Colonic mucosa (tissue), 4 donors: ENCODE measurements at places on chromosomes 2 and 18. TPM values are rescaled to one million over a fixed set of nuclear protein-coding genes. Genes with fewer than 3 reads are reported as not detected.

The IL36B gene
- total RNA-seq: not detected

- H3K27ac ChIP-seq: no peak overlapping the region
- DNase-seq: no peak
- H3K4me1 ChIP-seq: peaks cover 32% of the 10 kb centered on the region
- H3K4me3 ChIP-seq: no peak overlapping the region
Measured at GRCh38 chr2:113896791-113897190, 6.9 kb downstream of the ACTR3 start.

DNA sequence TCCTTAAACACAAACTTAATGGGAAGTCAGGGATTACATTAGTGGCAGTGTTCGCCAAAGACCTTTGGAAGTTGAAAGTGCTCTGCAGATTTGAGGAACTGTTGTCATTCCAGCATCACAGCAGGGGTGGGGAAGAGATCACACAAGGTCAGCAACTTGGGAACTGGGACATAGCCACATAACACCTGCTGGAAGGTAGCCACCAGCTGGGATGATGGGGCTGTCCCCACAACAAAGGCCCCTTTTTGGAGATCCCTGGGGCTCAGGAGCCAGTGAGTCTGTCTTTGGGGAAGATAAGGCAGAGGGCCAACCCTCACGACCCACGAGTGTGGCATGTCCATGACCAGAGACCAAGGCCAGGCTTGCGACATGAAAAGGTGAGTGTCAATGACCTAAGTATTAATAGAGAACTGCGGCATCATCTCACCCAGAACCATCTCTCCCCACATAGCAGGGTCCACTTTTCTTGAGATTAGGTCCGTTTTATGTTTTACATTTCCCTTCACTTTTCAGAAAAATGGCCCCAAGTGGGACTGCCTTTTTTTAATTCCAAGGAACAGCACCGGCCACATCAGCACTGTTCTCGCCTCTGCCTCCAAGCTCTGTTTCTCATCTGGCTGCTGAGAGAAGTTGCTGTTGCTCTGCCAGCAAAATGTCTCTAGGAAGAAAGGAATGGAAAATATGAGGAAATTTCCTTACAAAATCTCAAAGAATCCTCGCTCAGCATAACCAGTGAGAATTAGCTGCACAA lies 106.9 kb downstream of the GFPT1 start:
- no peak overlapping the region for H3K27ac ChIP-seq
- H3K27me3 ChIP-seq: no peaks in the 10 kb centered on the region
- H3K36me3 ChIP-seq: no peaks in the 10 kb centered on the region

DNA sequence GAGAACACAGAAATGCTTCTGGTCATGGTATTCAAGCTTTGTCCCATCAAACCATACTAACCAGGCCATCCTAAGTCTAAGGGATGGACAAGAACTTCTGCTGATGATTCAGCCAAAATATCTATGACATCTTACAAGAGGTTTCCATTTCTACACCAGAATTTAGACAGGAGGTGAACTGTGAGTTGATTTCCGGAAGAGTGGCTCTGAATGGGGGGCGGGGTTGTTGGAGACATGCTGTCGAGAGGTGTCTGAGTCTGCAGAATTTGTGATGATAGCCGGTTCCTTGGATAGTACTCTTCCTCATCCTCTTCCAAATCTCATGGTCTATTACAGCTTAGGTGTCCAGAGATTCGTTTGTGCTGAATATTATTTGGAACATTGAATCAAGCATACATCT lies 408.7 kb upstream of the TCF4 start:
- no peaks in the 10 kb centered on the region for H3K27me3 ChIP-seq
- no peak for DNase-seq
- H3K27ac ChIP-seq: no peak overlapping the region
- H3K4me3 ChIP-seq: no peak overlapping the region
- H3K36me3 ChIP-seq: no peaks in the 10 kb centered on the region

DNA sequence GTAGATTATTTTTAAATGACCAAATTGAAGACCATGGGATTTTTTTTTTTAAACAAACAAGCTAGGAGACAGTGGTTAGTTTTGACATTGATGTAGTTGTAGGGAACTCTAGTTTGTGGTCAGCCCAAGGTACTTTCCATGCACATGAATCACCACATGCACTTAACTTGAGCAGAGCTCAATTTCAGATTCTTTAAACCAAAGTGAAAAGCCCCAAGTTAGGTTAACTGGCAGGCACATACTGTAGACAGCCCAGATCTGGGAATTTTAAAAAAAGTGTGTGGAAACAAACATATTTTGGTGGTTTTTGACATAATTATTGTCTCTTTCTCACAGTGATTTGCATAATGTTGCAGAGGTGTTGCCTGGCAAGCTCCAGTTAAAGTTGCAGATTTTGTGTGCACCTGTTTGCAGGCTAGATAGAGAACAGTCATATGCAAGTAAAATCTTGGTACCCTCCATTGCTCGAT lies 88.4 kb downstream of the BCL2L11 start:
- no peaks in the 10 kb centered on the region for H3K27me3 ChIP-seq
- H3K4me3 ChIP-seq: no peak overlapping the region
- H3K36me3 ChIP-seq: no peaks in the 10 kb centered on the region
- no peak for DNase-seq

The MDH1B gene
- total RNA-seq: 0.37 TPM

DNA sequence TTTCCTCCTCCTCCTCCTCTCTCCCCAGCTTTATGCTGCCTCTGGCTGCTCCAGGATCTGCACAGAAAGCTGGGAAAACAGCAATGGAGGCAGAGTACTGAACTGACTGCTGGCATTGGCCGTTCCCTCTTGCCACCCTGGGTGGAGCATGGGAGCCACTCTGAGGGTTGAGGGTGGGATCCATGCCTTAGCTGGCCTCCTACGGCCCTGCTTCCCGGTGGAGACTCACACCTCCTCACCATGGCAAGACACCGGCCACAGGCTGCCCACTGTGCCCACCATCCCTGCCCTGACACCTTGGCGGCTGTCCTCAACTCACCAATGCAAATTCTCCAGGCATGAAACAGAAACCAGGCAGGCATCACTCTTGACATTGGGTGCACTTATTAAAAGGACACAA lies 832.3 kb upstream of the ID2 start:
- DNase-seq: no peak
- no peaks in the 10 kb centered on the region for H3K4me1 ChIP-seq
- H3K27ac ChIP-seq: no peak overlapping the region
- H3K36me3 ChIP-seq: no peaks in the 10 kb centered on the region
- no peak overlapping the region for H3K4me3 ChIP-seq

DNA sequence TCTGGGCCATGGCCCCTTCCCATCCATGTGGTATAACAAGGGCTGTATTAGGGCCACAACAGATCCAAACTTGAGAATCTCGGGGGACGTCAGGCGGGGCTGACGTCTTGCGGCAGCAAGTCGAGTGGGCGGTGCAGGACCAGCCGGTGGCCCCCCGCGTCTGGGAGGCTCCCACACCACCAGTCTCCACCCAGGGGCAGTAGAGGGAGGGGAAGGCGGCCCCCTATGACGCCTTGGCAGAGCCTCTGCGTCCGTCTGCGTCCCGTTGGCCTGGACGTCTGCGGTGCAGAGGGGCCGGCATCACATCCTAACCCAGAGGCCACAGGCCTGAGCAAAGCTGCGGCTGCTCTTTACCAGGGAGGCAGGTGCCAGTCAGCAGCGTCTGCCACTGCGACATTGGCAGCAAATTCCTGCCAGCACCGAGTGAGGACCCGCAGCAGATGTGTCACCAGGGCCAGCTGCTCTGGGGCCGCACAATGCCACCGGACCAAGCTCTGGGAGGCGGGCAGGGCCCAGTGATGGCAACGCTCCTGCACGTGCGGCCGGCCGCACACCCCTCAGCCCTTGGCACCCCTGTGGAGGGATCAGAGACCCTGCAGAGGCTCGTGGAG lies 73.8 kb downstream of the KCNG2 start:
- H3K36me3 ChIP-seq: no peaks in the 10 kb centered on the region
- no peak overlapping the region for H3K4me3 ChIP-seq
- no peak for DNase-seq
- no peaks in the 10 kb centered on the region for H3K4me1 ChIP-seq

GRCh38 chr2:232898592-232899543 lies 28.8 kb downstream of the SNORC start:
- no peaks in the 10 kb centered on the region for H3K36me3 ChIP-seq
- H3K27me3 ChIP-seq: no peaks in the 10 kb centered on the region
- DNase-seq: no peak
- H3K27ac ChIP-seq: no peak overlapping the region
- no peak overlapping the region for H3K4me3 ChIP-seq

GRCh38 chr2:62099523-62100175 lies 96.3 kb upstream of the B3GNT2 start:
- no peaks in the 10 kb centered on the region for H3K27me3 ChIP-seq
- DNase-seq: no peak
- H3K4me3 ChIP-seq: no peak overlapping the region
- H3K36me3 ChIP-seq: no peaks in the 10 kb centered on the region
- no peaks in the 10 kb centered on the region for H3K4me1 ChIP-seq

DNA sequence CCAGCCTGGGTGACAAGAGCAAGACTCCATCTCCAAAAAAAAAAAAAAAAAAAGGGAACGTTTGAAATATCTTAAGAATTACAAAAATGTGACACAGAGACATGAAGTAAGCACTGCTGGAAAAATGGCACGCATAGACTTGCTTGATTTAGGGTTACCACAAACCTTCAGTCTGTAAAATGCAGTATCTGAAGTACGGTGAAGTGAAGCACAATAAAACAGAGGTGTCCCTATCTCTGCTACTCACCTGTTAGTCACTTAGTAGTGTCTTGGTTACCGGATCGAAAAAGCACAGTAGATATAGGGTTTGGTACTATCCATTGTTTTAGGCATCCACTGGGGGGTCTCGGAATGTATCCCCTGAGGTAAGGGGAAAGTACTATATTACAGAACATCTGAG lies 11.6 kb upstream of the GREB1L start:
- no peaks in the 10 kb centered on the region for H3K36me3 ChIP-seq
- H3K27me3 ChIP-seq: no peaks in the 10 kb centered on the region
- no peak overlapping the region for H3K4me3 ChIP-seq

DNA sequence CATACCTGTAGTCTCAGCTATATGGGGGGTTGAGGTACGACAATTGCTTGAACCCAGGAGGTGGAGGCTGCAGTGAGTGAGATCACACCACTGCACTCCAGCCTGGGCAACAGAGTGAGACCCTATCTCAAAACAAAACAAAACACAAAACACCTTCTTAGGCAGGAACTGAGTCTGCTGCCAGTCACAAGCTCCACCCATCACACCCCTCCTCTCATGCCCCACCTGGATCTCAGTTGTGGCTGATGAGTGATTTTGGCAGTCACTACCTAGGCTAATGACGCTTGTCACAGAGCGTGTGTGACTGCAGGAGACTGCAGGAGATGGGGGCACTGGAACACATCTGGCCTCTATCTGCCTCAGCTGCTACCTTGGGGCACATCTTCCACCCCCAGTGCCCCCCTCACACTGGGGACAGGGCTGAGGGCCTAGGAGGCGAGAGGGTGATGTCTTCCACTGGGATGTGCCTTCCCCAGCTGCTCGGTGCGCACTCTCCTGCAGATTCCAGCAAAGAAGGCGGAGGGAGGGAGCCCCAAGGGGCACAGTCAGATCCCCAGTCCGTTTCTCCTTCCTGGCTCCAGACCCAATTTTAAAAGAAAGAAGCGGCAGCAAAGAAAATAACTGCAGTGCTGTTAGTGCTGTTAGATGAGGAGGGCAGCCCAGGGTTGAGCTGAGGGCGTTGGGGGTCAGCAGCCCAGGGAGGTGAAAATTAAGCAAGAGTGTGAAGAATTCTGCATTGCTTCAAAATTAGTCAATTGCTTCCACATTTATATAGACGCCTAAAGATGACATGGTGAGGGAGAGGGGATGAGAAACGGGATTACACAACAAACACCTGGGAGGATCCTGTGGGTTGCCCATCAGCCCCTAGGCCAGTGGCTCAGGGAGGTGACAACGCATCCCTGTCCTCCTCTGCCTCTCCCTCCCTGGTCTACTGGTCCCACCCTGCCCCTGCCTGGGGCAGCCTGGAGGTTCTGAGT lies 143.6 kb upstream of the HAAO start:
- no peaks in the 10 kb centered on the region for H3K36me3 ChIP-seq
- H3K4me3 ChIP-seq: no peak overlapping the region
- no peak overlapping the region for H3K27ac ChIP-seq
- peaks cover 12% of the 10 kb centered on the region for H3K4me1 ChIP-seq
- no peak for DNase-seq

DNA sequence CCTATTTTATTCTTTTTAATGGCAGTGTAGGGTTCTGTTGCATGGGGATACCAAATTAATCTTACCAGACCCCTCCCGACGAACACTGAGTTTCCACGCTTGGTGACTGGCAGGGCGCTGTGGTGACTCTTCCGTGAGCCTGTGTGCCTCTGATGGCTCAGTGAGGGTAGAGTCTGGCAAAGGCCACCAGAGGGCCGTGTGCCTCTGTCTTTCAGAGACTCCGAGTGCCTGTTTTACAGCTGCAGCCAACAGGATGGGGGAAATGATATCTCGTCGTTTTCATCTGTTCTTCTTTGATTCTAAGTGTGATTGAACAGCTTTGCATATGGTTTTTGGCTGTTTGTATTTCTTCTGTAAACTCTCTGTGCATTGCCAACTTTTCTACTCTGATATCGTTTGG lies 99.8 kb downstream of the ZNF236 start:
- no peaks in the 10 kb centered on the region for H3K27me3 ChIP-seq
- H3K36me3 ChIP-seq: no peaks in the 10 kb centered on the region
- H3K4me1 ChIP-seq: no peaks in the 10 kb centered on the region
- DNase-seq: peak; percentile 59

DNA sequence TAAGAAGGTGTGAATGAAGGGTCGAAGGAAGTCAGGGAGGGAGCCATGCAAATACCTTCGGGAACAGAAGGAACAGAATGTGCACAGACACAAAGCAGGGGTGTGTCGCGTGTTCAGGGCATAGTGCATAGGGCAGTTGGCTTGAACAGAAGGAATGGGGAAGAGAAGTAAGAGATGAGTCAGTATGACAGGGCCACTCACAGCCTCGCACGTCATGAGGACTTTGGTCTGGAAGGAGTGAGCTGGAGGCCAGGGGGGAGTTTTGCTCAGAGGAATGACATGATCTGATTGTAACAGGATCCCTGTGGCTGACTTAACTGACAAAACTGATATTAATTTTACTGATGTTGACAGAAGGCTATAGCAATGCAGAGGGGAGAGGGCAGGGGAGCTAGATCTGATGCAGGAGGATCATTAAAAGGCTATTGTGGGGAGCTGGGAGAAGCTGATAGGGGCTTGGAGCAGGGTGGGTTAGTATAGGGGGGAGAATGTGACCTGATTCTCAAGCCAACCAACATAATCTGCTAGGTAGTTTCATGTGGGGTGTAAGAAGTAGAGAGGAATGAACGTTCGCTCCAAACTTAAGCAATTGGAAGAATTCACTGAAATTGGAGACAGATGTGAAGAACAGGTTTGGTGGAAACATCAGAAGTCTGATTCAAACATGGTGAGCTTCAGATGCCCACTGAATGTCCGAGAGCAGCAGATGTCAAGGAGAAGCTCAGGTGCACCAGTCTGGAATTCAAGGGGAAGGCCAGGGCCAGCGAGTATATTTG lies 60.4 kb upstream of the COPS8 start:
- H3K36me3 ChIP-seq: no peaks in the 10 kb centered on the region
- no peaks in the 10 kb centered on the region for H3K4me1 ChIP-seq
- H3K4me3 ChIP-seq: no peak overlapping the region
- DNase-seq: peak; percentile 79
- no peak overlapping the region for H3K27ac ChIP-seq

DNA sequence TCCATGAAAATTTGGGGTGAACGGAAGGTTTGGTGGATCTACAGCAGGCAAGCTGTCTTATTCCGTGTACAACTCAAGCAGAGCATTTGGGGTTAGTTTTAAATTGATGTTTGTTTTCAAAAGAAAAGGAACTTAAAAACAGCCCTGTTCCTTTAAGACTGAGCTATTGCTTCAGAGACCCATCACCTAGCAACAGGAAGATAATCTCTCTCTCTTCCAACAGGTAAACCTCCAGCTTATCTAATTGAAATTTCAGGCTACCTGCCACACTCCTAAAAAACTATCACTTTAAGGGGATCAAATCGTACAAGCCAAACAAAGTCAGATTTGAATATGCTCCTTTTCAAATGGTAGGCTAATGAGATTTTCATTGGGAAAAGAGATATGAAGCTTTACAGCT lies 101.8 kb downstream of the RNF152 start:
- DNase-seq: no peak
- H3K4me3 ChIP-seq: no peak overlapping the region
- H3K27me3 ChIP-seq: no peaks in the 10 kb centered on the region
